ENCODE measurements at places on chromosomes 12 and 14.

GRCh38 chr14:83994020-83994419 is 1535.9 kb upstream of the FLRT2 start:
- DNase-seq, result no peak

GRCh38 chr14:100762089-100762515 is 35.4 kb downstream of the DLK1 start:
- no peak for DNase-seq

- no peak for DNase-seq
Observed at GRCh38 chr12:46360370-46360769, 12.2 kb downstream of the SLC38A2 start.

DNA sequence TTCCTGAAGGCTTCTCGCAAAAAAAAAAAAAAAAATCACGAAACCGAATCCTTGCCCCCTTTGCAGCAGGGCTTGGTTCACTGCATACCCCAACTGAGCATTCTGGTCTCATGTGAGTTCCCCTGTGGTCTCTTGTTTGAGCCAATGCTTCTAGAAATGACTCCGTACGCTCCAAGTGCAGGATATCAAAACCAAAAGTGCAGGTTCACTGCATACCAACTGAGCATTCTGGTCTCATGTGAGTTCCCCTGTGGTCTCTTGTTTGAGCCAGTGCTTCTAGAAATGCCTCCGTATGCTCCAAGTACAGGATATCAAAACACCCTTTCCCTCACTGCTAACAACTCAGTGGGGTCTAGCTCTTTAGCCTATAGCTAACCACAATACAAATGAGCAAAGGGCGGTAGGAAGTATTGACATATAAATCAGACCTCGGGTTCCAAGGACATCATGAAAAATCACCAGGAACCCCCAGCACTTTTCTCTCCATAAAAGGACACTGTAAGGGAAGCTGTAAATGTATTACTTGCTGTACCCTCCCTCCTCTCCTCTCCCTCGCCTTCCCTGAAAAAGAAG is 206.3 kb upstream of the NOS1 start:
- DNase-seq, result no peak

GRCh38 chr12:53805067-53805466 is 53.3 kb upstream of the CISTR start:
- DNase-seq, result no peak

GRCh38 chr12:31011746-31012566 is 61.7 kb upstream of the DDX11 start:
- no peak for DNase-seq

DNA sequence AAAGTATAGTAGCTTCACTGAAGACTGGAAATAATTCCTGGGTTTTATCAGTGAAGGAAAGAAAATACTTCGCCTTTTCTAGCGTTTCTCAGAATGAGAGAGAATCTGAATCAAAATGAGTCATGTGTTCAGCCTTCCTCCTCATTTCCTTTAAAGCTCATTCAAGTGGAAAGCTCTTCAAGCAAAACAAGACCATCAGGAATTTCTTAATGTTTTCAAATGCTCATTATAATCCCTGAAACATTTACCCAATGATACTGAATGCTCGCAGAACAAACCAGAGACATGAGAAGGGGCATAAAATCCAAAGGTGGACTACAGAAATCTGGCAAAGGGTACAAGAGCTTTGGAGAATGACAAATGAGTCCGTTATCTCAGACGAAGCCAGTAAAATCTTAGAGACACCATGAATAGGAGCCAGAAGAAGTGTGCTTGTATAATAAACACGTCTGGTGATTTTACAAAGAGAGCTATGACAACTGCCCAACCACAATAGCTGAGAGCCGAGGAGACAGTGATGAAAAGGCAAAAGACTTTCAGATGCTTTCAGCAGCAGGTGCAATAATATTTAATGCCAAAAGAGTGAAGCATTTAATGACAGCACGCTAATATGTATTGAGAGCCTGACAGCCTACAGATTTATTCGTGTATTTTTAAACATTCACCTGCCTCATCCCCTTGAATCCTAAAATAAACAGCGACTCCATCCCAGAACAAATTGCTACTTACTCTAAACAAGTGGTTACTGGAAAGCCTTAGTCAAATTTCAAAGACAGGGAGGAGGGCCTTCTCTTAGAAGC is 19.0 kb downstream of the SPRING1 start:
- DNase-seq, result no peak

DNA sequence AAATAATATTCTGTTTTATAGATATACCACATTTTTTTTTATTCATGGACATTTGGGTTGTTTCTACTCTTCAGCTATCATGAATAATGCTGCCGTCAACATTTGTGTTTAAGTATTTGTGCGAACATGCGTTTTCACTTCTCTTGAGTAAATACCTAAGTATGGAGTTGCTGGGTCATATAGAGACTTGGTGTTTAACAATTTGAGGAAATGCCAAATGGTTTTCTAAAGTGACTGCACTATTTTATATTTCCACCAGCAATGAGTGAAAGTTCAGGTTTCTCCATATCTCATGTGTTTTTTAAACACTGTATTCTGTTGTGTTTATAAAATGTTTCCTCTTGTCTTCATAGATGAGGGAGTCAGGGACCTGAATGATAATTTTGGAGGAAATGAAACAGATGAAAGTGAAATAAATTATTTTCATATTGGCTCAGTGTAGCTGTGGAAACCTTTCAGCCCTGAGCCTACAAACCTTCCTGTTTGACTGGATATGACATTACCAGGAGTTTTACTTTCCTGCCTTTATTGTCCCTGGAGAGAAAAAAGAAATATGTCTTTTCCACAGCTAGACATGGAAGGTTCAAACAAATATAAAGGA is 26.3 kb downstream of the DAAM1 start:
- DNase-seq, result no peak

DNA sequence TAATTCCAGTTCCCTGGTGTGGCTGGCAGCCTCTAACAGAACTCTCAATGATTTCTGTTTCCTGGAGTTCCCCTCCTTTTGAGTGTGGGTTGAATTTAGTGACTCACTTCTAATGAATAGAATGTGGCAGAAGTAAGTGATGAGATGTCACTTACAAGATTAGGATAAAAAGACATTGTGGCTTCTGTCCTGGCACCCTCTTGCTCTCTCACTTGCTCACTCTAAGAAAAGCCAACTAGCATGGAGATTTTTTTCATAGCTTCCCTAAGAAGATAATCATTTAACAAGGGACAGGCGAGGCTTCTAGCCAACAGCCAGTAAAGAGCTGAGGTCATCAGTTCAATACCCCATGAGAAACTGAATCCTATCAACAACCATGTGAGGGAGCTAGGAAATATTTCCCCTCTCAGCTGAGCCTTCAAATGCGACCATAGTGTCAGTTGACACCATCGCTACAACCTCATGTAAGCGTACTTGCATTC is 156.7 kb downstream of the TMTC3 start:
- DNase-seq, result no peak

DNA sequence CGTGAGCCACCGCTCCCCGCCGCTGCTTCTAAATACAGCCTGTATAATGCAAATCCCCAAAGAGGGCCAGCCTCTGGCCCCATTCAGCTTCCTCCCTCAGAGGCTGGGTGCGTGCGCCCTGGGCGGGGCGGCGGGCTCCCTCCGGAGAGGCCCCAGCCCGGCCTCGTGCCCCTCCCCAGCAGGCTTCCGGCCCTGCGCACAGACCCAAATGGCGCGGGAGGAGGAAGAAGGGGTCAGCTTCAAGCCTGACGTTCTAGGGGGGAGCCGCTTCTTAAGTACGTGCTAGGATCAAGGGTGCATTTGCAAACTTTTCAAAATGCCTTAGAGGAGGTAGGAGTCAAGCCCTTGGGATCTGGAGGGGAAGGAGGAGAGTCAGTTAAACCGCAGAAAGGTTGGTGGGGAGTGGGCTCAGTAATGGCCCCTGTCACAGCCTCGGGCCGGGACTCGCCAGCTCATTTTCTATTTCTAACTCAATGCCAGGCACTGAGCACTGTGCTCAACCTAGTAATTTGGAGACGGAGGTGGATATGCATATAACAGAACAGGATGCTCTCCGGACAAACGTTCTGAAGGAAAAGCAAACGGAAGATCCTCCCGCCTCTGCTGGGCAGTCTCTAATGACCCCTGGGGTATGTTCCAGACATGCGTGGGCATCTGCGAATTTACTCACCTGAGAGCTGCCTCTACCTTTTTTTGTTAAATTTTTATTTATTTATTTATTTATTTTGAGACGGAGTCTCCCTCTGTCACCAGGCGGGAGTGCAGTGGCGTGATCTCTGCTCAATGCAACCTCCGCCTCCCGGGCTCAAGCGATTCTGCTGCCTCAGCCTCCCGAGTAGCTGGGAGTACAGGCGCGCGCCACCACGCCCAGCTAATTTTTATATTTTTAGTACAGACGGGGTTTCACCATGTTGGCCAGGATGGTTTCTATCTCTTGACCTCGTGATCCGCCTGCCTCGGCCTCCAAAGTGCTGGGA is 32.3 kb downstream of the NINJ2 start:
- peak; percentile 84 for DNase-seq

DNA sequence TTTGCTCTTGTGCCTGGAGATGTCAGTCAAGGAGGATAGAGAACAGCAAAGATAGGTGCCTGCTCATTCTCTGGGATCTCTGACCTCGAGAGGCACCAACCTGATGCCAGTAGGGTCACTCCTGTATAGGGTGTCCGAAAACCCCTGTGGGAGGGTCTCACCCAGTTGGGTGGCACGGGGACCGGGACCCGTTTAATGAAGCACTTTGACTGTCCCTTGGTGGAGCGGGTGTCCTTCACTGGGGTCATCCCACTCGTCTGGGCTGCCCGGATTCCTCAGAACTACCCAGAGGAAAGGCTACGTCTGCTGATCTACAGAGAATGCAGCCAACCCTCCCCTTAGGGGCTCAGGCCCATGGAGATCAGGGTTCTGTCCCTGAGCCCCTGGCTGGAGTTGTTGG is 157.6 kb downstream of the CAPZA3 start:
- DNase-seq, result no peak

DNA sequence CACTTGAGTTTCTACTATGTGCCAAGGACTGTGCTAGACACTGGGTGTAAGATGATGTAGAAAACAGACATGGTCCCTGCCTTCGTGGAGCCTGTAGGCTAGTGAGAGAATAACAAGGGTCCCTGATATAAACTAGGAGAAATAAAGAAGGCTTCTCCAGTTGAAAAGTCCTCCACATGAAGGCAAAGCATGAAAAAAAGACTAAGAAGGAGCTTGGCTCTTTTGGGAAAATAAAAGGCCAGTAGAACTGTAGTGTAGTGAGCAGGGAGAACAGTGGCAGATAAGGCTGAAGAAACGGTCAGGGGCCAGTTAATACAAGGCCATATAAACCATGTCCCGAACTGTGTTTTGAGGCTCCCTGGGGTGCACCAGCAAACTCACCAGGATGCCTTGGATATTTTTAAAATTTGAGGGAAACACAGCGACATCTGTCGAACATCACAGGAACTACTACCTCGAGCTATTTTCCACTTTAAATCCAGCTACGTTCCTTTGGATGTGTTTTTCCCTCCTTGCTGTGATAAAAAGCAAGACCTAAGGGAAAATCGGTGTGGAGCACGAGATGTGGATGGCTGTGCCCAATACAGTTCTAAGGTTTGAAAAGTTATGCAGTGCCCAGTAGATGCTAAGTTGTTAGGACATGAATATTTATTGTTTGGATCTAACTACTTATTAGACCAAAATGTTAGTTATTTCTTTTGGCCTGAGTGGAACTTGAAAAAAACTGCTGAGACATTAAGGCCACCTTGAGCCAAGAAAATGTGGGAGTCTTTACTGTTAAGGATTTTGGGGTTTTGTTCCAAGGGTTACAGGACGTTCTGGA is 8.5 kb upstream of the CFL2 start:
- peak; percentile 10 for DNase-seq
